ENCODE measurements at places on chromosomes 2 and 18.

DNA sequence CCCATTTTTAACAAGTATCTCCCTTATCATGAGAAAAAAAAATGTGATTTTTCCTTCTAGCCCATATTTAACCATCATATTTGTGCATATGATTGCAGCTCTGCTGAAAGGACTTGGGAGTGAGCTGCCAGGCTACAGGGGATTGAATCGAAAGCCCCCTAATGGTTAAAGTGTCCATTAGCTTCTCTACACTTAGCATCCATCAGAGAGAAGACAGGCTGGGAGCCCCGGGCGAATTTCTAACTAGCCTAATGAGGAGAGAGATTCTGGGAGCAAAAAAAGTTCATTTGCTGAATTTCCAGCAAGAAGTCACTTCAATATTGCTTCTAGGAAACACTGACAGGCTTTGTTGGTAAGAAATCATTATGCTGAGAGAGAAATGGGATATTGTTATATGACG is 848.8 kb downstream of the TDRD15 start:
- DNase-seq, result no peak

DNA sequence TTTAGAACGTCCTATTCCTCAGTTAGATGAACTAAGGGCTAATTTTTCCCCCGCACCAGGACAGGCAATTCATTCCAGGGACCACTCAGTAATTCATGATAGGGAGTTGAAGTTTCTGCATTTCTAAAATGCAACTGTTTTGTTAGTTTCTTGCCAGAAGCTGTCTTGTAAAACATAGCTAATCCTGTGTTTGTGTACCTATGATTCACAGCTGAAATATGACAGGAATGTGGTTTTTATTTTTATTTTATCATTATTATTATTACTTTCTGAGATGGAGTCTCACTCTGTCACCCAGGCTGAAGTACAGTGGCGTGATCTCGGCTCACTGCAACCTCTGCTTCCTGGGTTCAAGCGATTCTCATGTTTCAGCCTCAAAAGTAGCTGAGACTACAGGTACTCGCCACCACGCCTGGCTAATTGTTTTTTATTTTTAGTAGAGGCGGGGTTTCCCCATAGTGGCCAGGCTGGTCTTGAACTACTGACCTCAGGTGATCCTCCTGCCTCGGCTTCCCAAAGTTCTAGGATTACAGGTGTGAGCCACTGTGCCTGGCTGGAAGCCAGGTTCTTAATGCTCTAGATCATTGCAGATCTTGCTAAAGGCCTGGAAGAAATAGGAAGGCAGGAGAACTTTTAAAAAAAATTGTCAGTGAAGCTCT is 154.8 kb upstream of the FHL2 start:
- no peak for DNase-seq

DNA sequence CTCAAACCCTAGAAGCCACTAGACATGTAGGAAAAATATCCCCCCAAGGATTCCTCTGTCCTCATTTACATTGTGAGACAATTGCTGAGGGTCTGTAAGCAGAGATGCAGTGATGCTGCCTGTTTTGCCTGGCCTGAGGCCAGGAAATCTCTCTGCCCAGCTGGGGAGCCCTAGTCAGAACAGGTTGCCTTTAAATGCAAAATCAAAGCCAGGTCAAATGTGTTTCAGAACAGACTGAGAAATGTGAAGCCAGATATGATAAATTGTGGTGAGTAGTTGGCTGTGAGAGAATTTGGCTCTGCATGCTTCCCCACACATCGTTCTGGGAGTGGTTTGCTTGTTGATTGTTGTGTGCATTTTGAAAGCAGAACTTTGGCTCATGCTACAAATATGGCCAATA is 38.4 kb upstream of the NXPH2 start:
- DNase-seq, result no peak

DNA sequence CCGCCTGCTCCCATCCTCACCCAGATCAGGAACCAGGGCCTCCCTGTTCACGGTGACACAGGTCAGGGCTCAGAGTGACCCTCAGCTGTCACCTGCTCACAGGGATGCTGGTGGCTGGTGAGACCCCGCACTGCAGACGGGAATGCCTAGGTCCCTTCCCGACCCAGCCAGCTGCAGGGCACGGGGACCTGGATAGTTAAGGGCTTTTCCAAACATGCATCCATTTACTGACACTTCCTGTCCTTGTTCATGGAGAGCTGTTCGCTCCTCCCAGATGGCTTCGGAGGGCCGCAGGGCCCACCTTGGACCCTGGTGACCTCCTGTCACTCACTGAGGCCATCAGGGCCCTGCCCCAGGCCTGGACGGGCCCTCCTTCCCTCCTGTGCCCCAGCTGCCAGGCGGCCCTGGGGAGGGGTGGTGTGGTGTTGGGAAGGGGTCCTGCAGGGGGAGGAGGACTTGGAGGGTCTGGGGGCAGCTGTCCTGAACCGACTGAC is 31.7 kb downstream of the GPC1 start:
- DNase-seq, result no peak

DNA sequence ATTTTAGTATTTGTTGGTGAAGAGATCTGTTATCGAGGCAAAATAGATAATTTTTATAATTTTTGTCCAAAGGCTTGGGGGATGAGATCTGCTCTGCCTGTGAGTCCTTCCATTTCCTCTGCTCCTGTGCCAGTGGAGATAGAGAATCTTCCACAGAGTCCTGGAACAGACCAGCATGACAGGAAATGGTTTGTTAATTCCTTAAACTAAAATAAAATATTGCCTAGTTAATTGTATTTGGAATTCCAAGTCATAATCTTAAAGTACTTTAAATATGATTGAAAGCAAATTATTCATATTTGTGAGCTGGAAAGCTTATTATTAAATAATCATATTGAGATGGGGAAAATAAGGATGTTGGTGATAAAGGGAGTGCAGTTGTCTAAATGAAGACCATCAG is 87.8 kb downstream of the EPB41L5 start:
- DNase-seq, result no peak

DNA sequence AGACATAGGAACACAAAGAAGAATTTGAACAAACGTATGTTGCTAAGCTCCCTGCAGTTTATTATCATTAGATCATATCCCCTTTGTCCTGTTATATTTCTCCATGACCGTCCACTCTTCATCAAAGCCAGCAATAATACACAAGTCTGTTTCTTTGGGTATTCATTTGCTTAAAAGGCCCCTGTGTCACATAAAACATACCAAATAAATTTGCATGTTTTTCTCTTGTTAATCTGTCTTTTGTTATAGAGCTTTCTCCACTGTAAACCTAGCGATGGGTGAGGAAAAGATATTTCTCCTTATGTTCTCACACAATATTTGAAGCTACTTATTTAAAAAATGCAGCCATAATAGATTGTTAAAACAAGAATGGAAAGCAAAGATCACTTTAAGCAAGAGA is 42.9 kb upstream of the REL start:
- no peak for DNase-seq

GRCh38 chr2:189952536-189953109 is 109.9 kb downstream of the MSTN start:
- no peak for DNase-seq

GRCh38 chr2:37558623-37559022 is 112.8 kb downstream of the CDC42EP3 start:
- DNase-seq, result no peak

DNA sequence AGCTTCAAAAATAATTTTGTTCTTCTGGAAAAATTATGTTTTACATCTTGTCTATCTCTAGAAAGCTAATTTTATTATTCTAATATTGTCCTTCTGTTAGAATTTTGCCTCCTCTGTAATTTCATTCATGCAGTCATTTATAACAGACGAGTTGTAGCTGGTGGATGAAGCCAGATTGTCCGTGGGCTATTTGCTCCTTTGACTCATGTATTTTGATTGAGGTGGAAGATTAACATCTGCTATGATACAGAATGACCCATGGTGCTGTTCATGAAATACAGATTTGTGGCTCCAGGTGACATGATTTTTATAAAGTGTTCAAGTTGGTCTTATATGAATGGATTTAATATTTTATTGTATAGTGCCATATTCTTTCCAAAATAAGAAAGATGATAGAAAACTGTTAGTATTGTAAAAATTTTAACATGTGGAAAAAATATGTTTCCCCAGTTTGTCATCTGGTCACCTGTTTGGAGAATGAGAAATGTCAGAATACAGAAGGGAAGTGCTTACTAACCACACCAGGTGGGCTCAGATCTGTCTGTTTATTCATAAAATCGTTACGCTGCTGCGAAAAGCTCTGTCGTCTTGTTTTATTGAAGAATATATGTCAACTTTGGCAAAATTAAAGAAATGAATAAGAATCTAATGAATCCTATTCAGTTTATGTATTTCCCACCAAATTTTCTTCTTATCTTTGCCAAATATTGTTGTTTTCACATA is 20.4 kb upstream of the L3MBTL4 start:
- no peak for DNase-seq

GRCh38 chr2:109428841-109429566 is 184.8 kb downstream of the SEPTIN10 start:
- DNase-seq, result no peak

GRCh38 chr18:62558015-62558663 is 35.3 kb downstream of the ZCCHC2 start:
- DNase-seq, result no peak

DNA sequence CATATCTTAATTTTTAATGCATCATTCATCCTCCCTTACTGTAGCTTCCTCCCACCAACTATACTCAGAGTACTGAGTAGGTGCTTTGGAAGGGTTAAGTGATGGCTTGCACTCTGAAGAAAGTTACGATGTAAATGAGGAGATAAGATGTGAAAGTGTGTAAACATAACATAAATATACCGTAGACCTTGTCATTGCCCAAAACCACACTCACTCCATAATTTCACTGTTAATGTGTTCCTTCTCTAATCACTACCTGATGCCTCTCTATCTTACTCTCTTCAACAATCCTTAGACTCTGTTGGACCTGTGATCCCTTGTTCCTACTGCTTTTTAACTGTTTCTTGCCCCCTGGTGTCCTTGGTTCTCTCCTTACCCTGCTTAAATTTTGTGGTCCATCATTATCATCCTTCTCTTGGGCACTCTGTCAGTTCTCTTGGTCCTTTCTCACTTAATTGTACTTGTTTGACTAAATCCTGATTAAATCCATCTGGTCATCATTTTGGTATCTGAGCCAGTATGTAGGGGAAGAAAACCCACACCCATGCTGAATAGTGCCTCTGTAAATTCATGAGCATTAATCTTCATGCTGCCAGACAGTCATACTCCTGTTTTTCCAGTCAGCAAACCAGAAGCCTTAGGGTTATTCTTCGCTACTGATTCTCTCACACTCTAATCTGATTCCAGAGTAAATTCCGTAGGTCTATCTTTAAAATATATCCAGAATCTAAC is 45.0 kb downstream of the PMS1 start:
- DNase-seq, result no peak

All from stimulated activated CD4-positive, alpha-beta T cell treated with anti-CD3 and anti-CD28 coated beads, Interleukin-15, amount 100 ng/mL, for 48 hours (primary cell).